ENCODE measurements at places on chromosomes 1 and 21.
A peak's percentile ranks its signal among the peaks of the same experiment; 100 is the strongest.

GRCh38 chr1:115412286-115412685 lies 74.2 kb upstream of the NGF start:
- no peak for DNase-seq

GRCh38 chr1:116532671-116533428 lies 38.0 kb downstream of the CD58 start:
- DNase-seq: peak; percentile 40

DNA sequence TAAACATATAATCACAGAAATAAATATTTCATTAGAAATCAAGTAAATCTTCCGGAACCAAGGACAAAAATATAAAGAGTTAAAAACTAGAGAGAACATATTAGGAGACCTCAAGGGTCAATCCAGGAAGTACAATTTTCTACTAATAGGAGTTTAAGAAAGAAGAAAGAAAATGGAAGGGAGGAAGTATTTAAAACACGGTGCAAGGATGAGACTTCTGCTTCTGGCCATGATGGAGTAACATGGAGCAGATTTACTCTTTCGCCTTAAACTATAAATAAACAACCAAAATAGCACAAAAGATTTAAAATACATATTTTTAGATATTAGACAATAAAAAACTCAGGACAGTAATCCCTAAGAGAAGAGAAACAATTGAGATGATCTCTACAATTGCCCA lies 12.6 kb upstream of the IFNAR1 start:
- DNase-seq: no peak

DNA sequence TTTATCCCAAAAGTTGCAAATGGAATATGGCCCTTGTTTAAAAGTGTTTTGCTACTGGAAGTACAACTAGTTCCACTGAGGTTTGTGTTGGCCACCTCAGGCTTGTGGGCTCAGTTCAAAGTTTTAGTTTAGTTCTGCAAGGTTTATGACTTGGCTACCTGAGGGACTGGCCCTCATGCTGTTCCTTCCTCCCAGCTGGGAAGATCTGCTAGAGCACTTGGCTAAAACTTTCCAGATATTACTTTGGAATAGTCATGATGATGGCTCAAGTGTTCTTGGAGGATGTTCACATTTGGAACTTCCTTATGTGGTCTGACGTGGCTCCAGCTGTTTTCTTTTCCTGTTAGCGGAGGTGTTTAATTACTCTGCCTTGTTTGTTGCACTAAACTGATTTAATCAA lies 110.2 kb upstream of the IVNS1ABP start:
- DNase-seq: no peak

- DNase-seq: no peak
These were observed 11.4 kb upstream of the LRRC3 start for GRCh38 chr21:44443891-44444285.

DNA sequence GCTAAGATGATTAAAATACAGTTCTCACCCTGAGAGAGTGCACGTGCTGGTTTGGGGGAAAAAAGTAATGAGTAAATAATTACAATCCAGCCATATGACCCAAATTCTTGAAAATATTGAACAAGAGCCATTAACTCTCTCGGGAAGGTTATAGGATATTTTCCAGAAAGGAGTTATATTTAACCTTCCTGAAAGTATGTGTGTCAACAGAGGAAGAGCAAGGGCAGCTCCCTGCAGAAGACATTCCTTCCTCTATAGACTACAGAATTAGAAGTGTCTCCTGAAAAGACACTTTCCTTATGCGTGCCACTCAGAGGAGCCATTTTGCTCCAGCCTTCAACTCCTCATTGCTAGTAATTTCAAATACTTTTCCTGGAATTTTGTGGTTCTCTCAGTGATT lies 648.7 kb downstream of the USP25 start:
- no peak for DNase-seq

- DNase-seq: no peak
These were observed 7.3 kb upstream of the ANKRD13C start for GRCh38 chr1:70361727-70362398.

All from WTC11 (cell line).